Motor neuron (in vitro differentiated cells): ENCODE measurements at places on chromosomes 7 and 10.
A peak's percentile ranks its signal among the peaks of the same experiment; 100 is the strongest.

GRCh38 chr7:15556339-15557105 lies 5.3 kb downstream of the AGMO start:
- ATAC-seq, result no peak

DNA sequence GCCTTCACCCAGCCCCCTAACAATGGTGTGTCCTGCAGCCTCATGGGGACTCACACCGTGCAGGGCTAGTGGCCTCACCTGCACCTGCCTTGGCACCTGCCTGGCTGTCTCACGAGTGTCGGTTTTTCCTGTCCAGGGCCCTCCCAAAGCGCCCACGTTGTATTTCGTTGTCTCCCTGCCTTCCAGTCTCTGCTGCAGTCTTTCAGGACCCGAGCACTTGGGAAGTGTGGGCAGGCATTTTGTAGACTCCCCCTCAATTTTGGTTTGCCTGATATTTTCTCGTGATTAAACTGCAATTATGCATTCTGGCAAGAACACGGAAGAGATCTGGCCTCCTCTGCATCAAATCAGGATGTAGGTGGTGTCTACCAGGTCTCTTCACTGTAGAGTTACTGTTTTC lies 17.9 kb downstream of the BNIP3 start:
- no peak for ATAC-seq

GRCh38 chr7:131326576-131326975 lies 1.1 kb upstream of the MKLN1 start:
- no peak for ATAC-seq

DNA sequence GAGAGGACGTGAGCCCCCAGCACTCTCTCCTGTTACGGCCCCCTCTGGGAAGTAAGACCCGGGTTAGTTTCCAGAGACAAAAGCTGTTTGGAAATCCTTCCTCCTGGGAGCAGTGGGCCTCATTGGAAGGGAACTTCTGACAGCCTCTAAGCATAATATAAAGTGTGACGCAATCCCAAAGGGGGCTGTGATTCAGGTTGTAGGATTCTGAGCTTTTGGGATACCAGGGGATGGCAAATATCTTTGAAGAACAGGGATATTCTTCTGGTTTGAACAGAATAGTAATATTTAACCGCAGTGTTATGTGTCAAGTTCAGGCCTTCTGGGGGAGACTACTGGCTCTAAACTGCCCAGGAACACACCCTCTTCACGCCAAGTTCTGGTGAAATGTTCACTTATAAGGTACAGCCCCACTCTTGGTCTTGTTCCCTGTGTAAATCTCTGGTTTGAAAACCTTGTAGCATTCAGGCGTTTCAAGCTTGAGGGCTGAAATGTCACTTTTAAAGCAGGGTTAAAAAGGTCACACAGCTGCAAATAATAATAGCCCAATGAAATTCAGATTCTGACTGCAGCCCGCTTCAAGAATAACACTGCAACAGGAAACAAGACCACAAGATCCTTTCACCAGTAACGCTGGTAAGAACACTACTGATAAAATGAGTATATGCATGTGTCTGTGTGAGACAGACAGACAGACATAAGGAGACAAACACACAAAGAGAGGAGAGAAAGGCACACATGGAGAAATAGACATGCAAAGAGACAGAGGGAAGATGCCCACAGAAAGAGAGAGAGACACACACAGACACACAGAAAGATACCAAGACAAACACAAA lies 69.0 kb downstream of the CREB5 start:
- ATAC-seq, result peak; percentile 35

DNA sequence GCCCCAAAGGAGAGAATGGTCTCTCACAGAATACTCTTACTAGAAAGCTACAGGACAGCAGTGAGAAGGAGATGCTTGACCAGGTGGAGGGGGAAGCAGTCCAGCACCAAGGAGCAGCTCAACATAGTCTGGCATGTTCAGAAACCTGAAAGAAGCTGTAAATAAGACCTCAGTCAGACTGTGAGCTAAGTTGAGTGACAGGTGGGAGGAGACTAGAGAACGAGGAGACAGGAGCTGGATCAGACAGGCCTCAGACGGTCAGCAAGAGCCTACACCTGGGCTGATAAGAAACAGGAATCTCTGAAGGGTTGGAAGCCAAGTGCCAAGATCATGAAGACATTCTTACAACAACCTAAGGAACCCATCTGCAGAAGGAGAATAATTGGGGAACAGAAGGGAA lies 54.5 kb downstream of the ELMO1 start:
- no peak for ATAC-seq

DNA sequence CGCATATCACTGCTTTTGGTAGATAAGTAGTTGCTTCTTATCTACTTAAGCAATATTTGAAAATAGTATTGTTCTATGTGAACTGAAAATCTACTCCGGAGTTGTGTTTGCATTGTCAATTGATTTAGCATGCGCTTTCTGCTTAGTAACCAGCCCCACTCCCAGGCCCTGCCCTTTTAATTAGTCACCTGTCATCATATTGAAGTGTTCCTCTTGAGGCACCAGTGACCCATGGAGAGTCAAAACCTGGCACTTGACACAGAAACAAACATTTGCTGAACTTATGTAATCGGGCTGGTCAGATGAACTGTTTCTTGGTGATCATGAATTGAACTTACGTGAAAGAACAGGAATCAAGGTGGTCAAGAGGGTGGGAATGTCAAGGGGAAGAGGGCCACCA lies 27.8 kb upstream of the CDHR3 start:
- no peak for ATAC-seq

- ATAC-seq, result no peak
Observed at GRCh38 chr7:29167721-29168120, 21.4 kb upstream of the CPVL start.

DNA sequence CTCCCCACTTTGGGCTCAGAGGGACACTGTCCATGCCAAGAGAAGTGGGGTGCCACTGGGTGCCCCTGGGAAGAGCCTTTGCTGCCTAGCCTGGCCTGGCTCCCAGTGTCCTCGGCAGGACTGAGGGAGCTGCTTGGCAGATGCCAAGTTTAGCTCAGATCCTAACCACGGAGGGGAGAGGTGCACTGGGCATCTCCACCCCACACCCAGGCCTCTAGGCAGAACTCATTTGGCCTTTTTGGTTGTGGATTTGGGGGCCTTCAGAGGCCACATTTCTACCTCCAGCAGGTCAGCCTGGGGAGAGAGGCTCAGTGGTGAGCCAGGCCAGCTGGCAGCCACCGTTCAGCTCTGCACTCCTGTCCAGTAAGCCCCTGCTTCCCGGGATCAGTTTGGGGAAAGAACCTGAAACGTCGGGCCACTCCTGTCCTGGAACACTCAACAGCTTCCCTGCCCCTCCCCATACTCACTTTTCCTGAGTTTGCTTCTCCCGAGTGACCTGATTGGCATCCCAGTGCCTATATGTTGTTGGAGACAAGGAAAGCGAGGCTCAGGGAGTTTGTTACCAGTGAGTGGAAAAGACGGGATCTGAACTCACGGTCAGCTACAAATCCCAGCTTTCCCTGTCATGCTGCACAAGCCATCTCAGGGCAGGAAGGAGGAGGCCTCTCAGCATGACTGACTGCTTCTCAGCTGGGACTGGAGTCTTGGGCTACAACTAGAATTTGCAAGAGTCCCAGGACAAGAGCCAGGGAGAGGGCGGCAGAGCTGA lies 11.2 kb upstream of the CXCL12 start:
- ATAC-seq, result no peak

GRCh38 chr7:83365746-83366145 lies 203.1 kb upstream of the PCLO start:
- ATAC-seq, result no peak

DNA sequence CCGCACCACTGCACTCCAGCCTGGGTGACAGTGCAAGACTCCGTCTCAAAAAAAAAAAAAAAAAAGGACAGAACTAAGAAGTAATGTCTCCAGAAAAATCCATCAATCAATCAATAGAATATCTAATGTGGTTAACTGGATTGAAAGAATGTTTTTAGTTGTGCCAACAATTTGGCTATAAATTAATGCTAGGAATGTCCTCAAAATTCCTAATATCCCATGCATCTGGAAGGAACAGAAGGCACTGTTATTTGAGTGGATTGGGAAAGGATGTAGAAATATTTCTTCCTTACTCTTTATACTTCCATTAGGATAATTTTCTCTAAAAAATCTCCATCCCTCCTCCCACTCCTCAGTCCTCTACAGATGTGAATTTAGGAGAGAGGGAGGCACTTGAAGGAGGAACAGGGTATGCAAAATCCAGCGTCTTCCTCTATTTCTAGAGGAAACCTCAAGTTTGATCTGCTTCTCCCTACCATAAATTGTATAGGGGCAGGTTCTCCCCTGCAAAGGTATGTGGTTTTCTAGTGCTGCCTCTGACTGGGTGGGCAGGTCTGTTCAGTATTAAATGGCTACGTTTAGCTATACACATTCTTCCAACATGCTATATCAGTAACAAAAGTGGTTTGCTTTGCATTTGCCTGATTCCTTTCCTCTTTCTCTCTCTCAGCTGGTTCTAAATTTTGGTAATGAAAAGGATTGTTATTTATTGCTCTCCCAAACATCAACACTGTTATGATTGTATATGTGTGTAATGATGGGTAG lies 54.1 kb downstream of the RNLS start:
- no peak for ATAC-seq

- no peak for ATAC-seq
Observed at GRCh38 chr7:22672846-22673680, 53.9 kb upstream of the IL6 start.

- peak; percentile 84 for ATAC-seq
Observed at GRCh38 chr10:114304571-114305421, 65.7 kb downstream of the VWA2 start.

DNA sequence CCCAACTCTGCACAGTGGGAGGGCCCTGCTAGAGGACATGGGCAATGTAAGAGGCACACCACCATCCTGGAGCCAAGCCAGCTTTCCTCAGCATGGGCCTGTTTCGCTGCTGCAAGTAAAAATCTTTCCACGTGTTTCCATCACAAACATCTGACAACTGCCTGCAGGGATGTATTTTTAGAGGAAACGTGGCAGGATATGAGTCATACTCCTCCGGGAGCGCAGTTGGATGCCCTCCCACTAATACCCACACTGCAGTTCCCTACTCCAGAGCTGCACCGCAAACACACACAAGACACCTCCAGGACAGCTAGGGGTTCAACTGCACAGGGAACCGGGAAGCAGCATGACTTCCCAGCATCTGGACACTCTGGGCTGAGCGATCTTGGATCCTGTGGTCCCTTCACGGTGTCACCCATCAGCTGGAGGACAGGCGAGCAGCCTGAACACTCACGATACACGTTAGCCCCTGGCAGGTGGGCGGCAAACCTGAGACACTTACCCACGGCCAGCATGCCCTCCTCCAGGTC lies 26.1 kb downstream of the PLAC9 start:
- peak; percentile 81 for ATAC-seq

- ATAC-seq, result no peak
Observed at GRCh38 chr7:110881721-110882120, 209.2 kb upstream of the LRRN3 start.

- no peak for ATAC-seq
Observed at GRCh38 chr10:62046522-62047227, 145.2 kb downstream of the ARID5B start.

GRCh38 chr10:133403359-133403758 lies 9.4 kb downstream of the MTG1 start:
- ATAC-seq, result no peak

GRCh38 chr7:51080622-51081269 lies 235.9 kb downstream of the COBL start:
- peak; percentile 91 for ATAC-seq

DNA sequence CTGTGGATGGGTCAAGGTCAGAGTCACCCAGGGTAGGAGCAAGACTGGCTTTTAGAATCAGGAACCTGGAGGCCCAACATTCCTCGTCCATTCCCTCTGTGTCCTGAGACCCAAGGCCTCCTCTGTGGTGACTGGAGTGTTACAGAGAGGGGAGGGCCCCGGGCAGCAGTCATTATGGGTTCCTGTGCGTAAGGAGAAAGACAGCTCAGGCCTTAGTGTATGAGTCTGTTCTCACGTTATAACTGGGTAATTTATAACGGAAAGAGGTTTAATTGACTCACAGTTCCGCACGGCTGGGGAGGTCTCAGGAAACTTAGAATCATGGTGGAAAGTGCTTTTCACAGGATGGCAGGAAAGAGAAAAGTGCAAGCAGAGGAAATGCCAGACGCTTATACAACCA lies 422.3 kb downstream of the TCERG1L start:
- no peak for ATAC-seq

DNA sequence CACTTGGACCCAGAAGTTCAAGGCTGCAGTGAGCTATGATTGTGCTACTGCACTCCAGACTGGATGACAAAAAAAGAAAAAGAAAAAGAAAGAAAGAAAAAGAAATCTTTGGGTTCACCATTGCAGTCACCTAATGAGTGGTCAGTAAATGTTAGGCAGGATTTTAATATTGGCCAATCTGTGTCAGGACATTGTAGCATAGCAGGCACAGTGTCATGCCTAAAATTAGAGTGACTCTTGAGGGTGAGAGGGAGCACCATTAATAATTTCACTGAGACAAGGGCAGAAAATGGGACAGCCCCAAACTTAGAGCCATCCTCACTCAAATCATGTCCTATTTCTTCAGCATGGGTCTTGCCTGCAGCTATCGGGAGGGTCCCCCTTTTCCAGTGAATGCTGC lies 221.6 kb upstream of the NRP1 start:
- ATAC-seq, result no peak

DNA sequence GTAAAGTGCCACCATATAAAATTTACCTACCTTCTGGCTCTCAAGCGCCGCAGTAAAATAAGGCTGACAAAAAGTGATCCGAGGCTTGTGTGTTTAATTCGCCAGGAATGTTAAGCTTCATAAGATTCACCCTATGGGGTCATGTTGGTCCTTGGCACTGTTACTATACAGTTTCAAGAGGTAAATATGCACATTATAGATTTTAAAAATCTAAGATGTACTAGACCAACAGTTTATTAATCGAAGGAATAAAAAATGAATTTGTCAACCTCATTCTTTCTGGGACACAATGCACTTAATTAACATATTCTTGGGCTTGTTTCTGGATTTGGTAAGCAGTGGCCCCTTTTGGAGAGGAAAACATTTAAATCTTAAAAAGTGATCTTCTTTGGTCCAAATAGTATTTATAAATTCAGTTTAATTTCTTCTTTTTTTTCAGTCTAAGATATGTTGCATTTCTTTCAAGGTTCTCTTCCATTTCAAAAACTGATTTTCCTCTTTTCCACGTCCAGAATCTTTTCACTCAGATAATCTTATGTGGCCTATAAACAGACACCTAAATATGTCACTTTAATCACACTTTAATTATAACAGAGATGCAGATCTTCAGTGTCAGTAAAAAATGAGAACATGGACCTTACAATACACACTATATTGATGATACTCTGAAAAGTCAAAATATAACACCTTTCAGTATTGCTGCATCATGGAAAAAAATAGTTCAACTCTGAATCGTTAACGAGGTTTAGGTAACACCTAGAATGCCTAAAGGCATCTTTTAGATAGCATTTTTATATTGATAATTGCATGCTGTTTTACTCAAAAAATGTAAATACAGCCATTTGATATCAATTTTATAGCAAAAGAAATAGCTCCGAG lies 3.8 kb upstream of the SKIDA1 start:
- ATAC-seq, result no peak

DNA sequence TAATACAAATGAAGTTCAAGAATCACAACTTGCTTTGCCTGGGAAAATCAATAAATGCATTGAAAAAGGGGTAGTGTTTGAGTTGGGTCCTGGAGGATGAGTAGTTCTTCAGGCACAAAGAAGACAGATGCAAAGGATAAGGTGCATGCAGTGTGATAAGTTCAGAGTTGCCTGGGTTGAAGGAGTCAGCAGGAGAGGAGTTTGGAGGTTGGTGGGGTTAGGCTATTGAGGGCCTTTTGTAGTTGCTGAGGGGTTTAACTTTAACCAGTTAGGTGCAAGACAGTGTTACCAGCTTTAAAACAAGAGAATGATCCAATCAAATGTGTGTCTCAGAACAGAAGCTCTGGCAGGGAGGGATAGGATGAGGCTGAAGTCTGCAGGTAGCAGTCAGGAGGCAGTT lies 44.3 kb upstream of the GLCCI1 start:
- ATAC-seq, result no peak
